ENCODE measurements at places on chromosomes 1 and 21.

DNA sequence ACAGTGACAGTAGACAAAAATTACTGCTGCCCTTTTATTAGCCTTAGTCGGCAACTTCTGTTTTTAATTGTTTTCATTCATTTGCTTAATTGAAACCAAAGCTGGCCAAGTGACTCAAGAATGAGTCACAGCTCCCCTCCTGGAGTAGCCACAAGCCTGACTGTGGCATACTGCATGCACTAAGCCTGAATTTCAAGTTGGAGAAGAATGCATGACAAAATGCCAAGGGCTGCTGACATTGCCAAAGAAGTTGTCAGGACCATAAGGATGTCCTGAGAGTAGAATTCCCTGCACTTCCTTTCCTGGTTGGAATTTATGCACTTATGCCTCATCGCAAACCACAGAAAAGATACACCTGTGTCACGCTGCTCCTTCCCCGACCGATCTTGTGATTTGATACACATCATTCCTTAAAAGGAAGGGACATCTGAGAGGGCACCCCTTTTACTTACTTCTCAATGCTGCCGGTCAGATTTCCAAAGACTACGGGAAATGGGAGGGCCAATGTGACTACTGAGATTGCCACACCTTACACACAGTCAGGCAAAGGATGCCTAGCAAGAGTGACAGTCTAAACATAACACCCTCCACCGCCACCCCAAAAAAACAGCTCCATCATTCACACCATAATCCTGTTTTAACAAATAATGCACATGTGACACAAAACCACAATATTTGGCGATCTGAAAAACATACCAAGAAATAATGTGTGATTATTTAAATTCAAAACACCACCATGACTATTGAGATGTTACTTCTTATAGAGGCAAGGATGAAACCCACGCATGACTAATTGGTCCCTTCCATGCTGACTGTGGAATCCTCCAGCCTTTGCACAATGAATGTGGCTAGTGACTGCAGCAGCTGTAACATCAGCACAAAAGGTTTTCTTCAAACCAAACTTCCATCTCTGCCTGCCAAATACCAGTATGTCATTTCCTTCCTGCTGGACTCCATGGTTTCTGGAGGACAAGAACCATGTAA is 28.2 kb downstream of the VAV3 start:
- peak; percentile 54 for DNase-seq

DNA sequence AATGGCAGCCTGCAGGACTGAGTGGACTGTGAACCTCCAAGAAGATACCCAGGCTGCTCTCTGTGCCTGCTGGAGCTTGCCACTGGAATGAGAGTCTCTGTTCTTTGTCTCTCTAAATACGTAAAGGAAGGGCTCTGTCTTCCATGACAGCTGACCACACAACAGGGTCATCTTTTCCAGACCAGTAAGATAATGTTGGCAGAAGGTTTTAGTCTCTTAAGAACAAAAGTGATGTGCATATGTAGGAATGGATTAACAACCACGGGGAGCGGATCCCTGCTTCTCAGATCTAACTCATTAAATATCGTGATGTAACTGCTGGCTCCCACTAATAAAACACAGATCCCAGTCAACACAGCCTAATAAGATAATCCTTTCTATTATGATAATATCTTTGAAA is 67.5 kb downstream of the MAP10 start:
- DNase-seq = no peak

GRCh38 chr21:28687586-28687985 is 305.1 kb downstream of the LTN1 start:
- DNase-seq = no peak

DNA sequence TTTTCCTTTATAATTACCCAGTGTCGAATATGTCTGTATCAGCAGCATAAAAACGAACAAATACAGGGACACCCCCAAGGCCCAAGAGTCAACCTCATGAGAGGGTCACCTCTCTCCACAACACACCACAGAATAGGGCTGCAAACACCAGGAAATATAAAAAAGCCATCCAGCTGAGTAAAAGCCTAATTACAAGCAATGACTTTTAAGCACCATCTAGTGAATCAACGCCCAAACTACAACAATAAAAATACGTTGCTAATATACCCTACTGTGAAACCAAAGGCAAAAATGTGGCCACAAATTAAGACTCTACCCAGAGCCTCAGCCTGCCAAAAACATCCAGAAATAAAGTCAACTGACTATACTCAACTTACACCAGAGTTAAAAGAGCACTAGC is 817.9 kb upstream of the NEGR1 start:
- DNase-seq = no peak

DNA sequence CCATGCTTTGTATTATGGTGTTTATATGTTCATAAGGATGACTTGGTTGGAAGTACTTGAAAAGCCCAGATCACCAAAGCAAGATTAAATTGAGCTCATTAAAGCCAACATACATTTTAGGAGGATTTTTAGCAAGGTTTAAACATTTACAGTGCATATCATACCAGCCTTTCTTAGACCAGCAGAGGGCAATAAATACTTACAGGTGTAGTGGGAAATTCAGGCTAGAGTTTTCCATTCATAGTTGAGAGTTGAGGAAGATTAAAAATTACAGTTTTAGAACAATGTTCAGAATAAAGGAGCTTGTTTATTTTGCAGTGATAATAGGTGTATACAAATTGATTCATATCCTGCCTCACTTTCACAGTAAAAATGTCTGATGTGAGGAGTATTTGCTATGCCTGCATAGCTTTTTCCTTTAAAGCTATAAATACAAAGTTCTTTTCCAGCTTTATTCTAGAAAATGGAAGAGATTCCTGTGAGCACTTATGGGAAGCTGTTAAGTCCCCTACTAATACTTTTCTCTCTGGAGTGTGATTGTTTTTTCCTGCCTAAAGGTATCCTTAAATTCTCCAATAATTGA is 35.3 kb downstream of the DTL start:
- DNase-seq = no peak

GRCh38 chr1:27686223-27686990 is 14.4 kb upstream of the IFI6 start:
- DNase-seq = no peak

GRCh38 chr1:201556841-201557571 is 18.1 kb downstream of the NAV1 start:
- no peak for DNase-seq

DNA sequence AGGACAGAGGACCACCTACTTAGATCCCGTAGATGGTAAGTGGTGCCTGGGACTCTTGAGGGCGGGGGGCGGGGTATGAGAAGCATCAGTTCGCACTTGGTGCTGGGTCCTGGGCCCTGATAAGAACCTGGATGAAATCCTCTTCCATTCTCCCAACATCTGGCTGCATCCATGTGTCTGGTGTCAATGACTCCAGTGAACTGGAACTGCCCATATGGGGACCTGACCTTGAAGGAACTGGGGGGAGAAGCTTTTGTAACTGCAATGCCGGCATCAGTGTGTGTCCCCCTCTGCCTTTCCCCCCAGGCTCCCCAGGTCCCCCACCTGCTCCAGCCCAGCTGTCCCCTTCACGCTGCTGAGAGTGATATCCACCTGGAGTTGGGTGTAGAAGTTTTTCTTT is 49.7 kb upstream of the EPB41 start:
- no peak for DNase-seq

- no peak for DNase-seq
Observed at GRCh38 chr1:154456631-154457030, 45.4 kb upstream of the TDRD10 start.
